ENCODE measurements at places on chromosomes 6 and 20.

GRCh38 chr6:109840796-109841195 is 137.3 kb upstream of the GPR6 start:
- no peak for DNase-seq

DNA sequence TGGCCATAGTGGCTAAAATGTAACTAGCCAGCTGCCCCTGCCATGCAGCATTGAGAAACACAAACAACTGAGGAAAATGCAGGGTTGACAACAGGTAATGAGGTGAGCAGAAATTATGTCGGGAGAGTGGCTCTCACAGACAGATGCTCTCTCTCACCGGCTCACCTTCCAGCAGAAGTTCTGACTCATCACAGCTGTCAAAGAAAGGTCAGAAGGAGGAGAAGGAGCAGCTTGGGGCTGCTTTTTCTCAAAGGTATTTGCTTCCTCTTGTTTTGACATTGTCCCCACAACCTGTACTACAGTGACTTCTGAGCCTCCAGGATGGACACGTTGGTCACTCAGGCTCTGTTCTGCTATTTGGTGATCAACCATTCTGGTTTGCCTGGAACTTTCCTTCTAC is 190.5 kb upstream of the HEY2 start:
- DNase-seq, result no peak

- DNase-seq, result no peak
Measured at GRCh38 chr6:116018976-116019375, 41.7 kb downstream of the FRK start.

DNA sequence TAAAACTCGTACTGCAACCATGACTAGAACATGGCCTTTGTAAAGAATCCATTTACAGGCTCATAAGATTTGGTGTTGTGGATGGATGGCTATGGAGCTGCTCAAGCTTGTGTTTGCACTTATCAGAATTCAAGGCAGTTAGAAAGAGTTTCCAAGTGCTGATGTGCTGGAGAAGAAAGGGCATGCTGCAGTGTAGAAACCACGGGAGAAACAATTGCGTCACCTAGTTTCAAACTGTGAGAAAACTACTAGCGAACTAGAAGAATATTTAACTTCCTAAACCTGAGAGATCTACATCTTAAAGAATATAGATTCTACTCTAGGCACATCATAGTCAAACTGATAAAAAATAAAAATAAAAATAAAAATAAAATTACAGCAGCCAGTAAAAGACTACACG is 116.2 kb downstream of the SGK1 start:
- DNase-seq, result no peak

DNA sequence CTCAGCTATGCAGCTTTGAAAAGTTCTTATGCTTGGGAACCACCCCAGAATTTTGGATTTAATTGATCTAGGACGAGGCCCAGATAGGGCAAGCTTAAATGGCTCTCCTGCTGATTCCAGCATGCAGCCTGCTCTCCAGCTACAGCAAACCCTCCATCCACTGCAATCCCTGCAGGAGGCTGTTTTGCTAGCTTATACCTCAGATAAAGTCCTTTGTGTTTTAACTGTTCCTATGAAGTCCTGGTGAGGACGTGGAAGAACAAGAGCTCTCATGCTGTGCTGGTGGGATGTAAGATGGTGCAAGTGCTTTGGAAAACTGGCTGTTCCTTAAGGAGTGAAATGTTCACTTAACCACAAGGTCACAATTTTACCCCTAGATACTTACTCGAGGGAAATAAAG is 25.5 kb upstream of the NXT1 start:
- no peak for DNase-seq

DNA sequence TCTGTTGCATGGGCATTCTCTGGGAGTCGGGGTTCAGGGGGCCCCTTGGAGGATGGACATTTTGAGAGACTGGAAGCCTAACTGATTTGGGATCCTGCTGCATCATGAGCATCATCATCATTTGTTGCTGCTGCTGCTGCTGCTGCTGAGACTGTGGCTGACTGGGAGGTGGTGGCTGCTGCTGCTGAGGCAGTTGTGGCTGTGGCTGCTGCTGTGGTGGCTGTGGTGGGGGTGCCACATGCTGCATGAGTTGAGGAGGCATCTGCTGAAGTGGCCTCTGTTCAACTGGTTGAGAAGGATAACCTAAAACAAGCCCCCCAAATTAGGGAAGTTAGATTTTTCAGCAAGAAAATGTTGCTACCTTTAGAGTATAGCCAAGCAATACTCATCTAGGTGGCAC is 38.9 kb downstream of the TP53INP2 start:
- no peak for DNase-seq

DNA sequence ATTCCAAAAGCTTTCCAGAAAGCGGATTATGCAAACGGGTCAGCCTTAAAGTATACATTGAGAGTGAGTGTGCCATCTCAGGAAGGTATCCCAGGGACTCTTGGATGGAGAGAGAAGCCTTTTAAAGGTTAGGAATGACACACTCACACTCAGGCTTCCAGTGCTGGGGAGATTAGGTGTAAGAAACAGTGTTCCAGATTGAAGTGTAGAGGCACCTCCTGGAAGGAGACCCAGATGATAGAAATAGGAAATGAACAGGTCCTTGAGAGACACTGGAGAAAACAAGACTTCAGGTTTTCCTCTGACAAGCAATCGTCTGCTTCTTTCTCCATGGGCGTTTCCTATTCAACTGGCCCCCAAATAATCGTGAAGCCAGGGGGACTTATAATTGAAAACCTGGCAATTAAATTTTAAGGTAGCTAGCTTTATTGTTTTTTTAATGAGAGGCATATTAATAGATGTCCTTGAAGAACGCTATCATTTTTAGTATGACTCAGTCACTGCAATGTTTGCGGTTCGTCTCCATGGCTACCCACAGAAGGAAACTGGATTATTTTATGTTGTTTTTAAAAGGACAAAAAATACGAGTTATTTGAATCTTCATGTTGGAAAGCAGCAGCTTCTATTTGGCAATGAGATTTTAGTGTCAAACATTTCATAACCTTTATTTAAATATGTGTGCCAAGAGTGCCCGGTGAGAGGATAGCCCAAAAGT is 85.3 kb downstream of the TRMT6 start:
- peak; percentile 39 for DNase-seq

DNA sequence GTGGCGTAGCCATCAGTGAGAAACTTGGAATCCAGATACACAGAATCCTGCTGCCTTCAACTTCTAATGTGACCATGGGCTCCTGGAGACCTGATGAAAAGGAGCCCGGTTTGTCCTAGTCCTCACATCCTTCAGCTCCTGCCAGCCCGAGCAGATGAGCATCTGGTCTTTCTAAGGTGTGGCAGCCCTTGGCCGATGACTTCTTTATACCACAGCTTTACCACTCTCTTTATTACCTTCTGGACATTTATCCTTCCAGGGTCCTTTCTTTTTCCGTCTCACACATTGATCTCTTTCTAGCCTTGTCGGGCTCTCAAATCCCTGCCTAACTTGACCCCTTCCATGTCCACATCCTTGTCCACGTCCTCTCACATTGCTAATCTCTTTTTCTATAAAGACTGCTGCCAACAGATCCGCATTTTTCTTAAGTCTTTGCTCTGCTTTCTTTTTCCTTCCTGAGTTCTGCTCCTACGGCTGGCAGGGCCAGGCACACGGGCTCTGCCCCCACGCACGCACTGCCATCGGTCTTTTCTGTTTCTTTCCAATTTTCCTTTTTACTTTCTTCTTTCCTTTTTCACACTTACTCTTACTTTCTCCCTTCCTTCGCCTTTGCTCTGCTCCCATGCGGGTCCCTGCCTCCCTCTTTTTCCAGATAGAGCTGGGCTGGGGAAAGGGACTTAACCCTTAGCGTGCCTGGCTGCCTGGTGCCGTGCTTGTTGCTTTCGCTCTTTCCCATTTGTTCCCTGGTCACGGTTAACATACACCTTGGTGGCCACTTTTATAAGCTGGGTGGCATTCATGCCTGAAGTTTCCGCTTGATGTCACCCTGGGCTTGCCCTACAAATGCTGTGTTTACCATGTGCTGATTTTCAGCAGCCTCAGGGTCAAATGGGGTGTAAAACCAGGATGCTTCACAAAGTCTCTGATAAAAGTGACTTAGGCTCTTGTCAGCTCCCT is 9.4 kb upstream of the GMPR start:
- no peak for DNase-seq
